Choroid plexus epithelial cell (primary cell): ENCODE measurements at places on chromosomes 11 and 22.

GRCh38 chr11:69601011-69601975 lies 39.7 kb upstream of the CCND1 start:
- DNase-seq: no peak

- DNase-seq: peak; percentile 91
Measured at GRCh38 chr11:36074941-36075431, 131.1 kb downstream of the LDLRAD3 start.

DNA sequence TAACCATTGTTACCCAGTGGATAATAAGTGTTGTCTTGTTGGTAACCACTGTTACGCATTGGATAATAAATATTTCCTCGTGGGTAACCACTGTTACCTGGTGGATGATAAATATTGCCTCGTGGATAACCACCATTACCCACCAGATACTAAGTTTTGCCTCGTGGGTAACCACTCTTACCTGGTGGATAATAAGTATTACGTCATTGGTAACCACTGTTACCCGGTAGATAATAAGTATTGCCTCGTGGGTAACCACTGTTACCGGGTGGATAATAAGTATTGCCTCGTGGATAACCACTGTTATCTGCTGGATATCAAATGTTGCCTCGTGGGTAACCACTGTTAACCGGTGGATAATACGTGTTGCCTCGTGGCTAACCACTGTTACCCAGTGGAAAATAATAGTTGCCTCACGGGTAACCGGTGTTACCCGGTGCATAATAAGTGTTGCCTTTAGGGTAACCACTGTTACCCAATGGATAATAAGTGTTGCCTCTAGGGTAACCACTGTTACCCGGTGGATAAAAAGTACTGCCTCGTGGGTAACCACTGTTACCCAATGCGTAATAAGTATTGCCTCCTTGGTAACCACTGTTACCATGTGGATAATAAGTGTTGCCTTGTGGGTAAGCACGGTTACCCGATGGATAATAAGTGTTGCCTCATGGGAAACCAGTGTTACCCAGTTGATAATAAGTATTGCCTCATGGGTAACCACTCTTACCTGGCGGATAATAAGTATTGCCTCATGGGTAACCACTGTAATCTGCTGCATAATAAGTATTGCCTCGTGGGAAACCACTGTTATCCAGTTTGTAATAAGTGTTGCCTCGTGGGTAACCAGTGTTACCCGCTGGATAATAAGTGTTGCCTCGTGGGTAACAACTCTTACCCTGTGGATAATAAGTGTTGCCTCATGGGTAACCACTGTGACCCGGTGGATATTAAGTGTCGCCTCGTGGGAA lies 21.9 kb upstream of the NXPE4 start:
- DNase-seq: no peak

- peak; percentile 40 for DNase-seq
Measured at GRCh38 chr11:77776455-77776854, 44.1 kb downstream of the RSF1 start.

- DNase-seq: peak; percentile 98
Measured at GRCh38 chr11:124536520-124536919, 6.9 kb downstream of the OR8B12 start.

DNA sequence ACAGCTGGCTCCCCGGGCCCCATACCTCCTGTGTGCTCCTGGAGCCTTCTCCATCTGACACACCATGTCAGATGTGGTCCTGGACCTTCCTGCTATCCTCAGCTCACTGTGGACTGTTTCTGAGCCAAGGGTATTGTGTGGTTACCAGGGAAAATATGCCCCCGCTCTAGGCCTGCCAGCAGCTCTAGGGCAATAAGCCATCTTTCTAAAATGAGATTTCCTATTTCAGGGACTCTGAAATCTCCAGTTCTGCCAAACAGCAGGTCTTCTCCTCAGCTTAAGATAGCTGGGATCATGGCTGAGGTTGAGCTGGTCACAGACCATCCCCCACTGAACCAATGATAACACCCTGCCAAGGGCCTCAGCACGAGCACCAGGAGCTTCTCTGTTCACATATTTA lies 227.6 kb downstream of the ST3GAL4 start:
- DNase-seq: no peak

DNA sequence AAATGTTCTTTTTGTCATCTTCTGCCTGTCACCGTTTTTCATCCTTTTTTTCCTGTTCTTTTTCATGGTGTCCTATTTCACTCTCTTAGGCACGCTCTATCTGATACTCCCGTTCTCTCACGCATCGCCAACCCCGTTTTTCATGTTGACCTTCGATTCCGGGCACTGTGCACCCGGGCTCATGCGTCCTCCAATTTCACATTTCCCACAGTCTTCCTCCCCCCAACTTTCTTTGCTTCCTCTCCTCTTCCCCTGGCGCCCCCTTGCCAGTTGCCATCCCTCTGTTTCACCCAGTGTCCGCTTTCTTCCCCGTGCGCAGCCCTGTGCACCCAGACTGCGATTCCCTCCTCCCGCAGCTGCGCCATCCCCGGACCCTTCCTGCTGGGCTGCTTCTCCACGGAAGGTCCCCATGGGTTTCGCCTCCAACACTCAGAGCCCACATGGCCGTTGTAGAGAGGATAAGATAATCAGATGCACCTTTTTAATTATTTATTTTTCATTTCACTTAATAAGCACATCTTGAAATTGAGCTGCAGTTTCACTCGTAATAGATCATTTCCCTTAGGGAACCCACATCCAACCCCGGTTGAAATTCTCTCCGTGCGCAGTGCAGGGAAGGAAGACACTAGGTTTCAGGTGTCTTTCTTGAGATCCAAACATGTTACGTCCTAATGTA lies 791.1 kb downstream of the NTM start:
- no peak for DNase-seq

DNA sequence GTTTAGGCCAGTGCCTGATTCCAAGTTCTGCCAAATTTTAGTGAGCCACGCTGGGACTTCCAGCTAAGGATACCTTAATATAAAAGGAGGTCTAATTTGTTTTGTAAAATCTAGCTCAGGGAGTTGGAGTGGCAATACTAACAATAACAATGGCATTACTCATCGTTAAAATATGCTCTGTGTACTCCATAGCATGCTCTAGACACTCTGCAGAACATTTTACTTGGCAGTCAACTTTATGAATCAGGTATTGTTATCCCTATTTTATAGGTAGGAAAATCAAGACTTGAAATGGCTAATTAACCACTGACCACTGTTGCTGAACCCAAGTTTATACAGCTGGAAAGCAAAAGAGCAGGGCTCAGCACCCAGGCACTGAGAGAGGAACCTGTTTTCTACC lies 485.0 kb upstream of the KIRREL3 start:
- peak; percentile 3 for DNase-seq

GRCh38 chr11:64103277-64103985 lies 62.5 kb downstream of the MACROD1 start:
- no peak for DNase-seq

DNA sequence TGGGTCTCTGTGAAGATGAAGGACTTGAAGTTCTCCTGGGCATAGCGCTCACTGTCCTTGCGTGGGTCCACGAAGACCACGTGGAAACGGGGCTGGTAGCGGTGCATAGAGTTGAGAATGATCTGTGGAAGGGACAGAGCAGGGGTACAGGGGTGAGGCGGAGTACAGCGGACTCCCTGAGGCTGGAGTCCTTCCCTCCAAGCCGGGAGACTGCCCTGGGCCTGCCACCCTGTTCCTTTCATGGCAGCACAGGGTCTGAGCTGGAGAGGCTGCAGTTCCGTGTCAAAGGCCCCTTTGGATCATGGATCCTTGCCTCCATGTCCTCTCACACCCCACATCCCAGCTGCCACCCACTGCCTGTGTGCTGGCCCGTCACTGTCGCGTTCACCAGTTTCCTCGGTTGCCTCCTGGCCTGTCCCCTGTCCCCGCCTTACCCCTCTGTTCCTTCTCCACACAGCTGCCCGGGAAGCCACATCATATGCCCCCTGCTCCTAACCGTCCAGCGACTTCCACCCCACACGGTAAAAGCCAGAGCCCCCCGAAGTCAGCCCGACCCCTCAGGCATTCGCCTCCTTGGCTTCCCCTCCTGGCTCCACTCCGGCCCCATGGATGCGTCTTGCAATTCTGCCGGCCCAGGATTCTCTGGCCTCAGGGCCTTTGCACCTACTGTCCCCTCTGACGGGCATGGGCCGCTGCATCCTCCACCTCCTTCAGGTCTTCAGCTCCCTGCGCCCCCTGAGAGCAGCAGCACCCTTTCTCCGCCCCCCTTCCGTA lies 3.4 kb upstream of the NUDT8 start:
- no peak for DNase-seq

GRCh38 chr11:69686452-69686851 lies 11.3 kb upstream of the LTO1 start:
- DNase-seq: no peak

GRCh38 chr11:125333354-125334073 lies 162.6 kb downstream of the FEZ1 start:
- no peak for DNase-seq

GRCh38 chr11:123206791-123207434 lies 11.9 kb upstream of the CLMP start:
- no peak for DNase-seq

DNA sequence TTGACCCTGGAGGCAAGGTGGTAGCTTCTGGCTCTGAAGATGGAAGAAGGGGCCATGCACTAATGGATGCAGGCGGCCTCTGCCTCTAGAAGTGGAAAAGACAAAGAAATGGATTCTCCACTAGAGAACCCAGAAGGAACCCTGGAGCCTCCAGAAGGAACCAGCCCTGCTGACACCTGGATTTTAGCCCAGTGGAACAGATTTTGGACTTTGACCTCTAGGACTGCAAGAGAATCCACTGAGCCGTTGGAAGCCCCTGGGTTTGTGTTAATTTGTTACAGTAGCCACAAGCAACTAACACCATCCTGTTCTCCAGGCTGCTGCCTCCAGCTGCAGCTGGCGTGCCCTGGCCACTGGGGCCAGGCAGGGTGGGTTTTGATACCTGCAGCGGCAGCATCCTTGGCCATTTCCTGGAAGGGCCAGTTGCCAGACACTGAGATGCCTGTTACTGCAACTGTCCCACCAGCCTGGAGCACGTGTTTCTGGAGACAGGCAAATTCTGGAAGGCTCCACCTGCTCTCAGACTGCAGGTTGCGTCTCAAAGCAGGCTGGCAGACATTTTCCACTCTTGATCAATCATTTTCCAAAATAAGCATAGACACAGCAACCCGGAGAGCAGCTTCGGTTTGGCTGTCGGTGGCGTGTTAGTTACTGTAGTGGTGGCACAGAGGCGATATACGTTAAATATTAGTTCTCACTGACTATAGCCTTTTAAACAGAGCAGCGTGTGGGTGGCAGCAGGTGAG lies 76.8 kb upstream of the PARVG start:
- no peak for DNase-seq

GRCh38 chr11:67282876-67283371 lies 6.2 kb upstream of the ANKRD13D start:
- DNase-seq: no peak

DNA sequence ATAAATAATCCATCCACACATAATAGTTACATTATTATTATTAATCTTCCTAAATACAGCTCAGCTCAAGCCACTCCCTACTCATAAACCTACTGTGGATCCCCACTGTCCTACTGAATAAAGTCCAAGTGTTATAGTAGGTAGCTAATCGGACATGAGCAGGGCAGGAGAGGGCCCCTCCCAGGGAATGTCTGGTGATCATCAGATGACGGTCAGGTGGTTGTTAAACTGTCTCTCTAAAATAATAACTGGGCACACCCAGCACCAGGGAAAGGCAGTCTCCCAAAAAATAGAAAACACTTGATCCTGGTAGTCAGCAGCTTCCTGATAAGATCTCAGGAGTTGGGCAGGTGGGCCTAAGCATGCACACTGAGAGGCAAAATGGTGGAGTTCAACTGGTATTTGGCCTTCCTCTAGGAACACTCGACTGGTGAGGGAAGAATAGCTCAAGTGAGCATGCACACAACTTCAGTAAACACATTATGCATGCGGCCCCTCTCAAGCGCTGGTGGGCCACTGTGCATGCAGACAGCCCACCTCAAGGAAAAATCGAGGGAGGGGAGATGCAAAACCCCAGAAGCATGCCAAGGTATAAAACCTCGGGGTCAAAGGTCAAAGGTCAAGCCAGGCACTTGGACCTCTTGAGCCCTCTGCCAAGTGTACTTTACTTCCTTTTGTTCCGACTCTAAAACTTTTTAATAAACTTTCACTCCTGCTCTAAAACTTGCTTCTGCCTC lies 65.0 kb downstream of the LRRC32 start:
- no peak for DNase-seq

- DNase-seq: no peak
Measured at GRCh38 chr11:59647245-59647980, 21.4 kb downstream of the PATL1 start.

DNA sequence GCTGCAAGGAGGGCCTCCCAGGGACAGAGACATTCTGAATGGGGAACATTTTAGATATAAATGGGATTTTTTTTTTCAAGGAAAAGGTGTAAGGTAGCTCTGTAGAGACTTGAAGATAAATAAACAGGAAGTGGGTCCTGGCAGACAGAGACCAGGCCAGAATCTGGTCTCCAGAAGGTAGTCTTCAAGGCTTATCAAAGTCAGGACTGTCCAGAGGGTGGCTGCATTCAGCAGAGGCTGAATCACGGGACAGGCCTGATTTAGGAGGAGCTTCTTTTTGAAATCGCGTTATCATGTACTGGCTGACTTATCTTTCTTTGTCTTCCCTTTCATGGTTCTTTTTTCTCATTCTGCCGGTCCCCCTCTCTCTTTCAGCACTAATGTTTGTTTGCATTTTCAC lies 542.9 kb downstream of the NTM start:
- peak; percentile 41 for DNase-seq

- DNase-seq: no peak
Measured at GRCh38 chr11:65777821-65778361, 2.9 kb downstream of the AP5B1 start.

DNA sequence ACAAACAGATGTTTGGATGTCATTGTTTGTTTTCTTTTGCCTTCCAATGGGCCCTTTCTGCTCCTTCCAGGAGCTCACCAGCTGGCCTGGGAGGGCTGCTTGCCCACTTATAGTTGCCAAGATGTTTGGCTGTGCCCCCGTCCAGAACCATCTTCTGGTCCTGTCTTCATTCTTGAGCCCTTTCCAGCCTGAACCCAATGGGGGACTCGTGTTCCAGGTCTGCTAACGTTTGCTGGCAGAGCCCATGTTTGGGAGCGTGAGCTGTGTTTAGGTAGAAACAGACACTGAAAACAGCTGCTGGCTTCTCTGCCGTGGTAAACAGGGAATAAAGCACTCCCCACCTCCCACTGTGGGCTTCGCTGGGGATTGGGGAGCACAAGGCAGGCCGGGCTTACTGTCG lies 83.2 kb upstream of the SYT13 start:
- no peak for DNase-seq

DNA sequence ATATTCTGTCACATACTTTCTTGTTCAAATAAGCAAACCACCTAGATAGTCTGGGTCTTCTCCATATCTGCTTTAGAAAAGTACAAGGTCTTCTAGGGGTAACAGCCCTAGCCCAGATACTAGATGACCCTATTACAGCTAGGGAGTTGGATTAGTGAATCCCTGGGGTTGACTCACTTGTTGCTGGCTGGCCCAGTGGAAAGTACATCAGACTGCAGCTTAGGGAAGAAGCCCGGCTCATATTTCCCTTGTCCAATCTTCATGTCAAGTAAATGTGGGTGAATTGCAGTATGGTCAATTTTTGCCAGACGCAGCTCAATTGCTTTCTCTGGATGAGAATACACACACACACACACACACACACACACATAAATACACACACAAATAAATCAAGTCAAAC lies 79.1 kb upstream of the SCUBE2 start:
- peak; percentile 78 for DNase-seq
